ENCODE measurements at places on chromosomes 16 and 17. TPM values are rescaled to one million over a fixed set of nuclear protein-coding genes. Genes with fewer than 3 reads are reported as not detected.

Gene HOXB7
- total RNA-seq: 2.8 TPM

Gene GRB7
- 7.1 TPM for total RNA-seq

- no peak overlapping the region for H3K27ac ChIP-seq
- DNase-seq: no peak
- peaks cover 18% of the 10 kb centered on the region for H3K4me1 ChIP-seq
- no peaks in the 10 kb centered on the region for H3K36me3 ChIP-seq
- peaks cover 6% of the 10 kb centered on the region for H3K27me3 ChIP-seq
- H3K4me3 ChIP-seq: no peak overlapping the region
Measured at GRCh38 chr16:10178080-10178479, 4.1 kb downstream of the GRIN2A start.

- peaks cover 35% of the 10 kb centered on the region for H3K4me1 ChIP-seq
- peak within 1 kb of the TSS; percentile 66 for H3K4me3 ChIP-seq
- no peak within 1 kb of the TSS for H3K27ac ChIP-seq
- no peaks in the 10 kb centered on the region for H3K27me3 ChIP-seq
- peaks cover 8% of the 10 kb centered on the region for H3K36me3 ChIP-seq
Measured at GRCh38 chr16:569445-570254, at the start of gene PIGQ. Gene PIGQ (plus strand): TSS chr16:569968. CDS start chr16:574075, 4,107 bp downstream.

DNA sequence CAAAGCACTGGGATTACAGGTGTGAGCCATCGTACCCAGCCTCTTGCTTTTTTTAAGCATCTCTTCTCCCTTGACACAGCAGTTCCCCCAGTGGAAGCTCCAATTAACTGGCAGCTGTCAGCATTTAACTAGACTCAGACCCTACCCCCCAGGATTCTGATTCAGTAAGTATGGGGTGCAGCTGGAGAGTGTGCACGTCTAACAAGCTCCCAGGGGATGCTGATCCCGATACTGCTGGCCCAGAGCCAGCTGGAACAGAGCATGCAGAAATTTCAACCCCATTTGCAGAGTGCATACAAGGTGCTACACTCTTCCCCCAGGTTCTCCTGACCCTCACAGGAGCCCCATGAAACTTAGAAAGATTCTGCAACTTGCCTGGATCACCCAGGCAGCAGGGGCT lies 27.7 kb upstream of the BCO1 start:
- H3K27ac ChIP-seq: no peak overlapping the region
- no peak for DNase-seq
- no peak overlapping the region for H3K4me3 ChIP-seq
- H3K36me3 ChIP-seq: no peaks in the 10 kb centered on the region

- no peaks in the 10 kb centered on the region for H3K36me3 ChIP-seq
- no peak overlapping the region for H3K27ac ChIP-seq
- H3K27me3 ChIP-seq: no peaks in the 10 kb centered on the region
Measured at GRCh38 chr17:34850023-34850422, 111.2 kb downstream of the CCT6B start.

- H3K4me1 ChIP-seq: peaks cover 59% of the 10 kb centered on the region
- no peak overlapping the region for H3K4me3 ChIP-seq
- DNase-seq: peak; percentile 32
- no peaks in the 10 kb centered on the region for H3K36me3 ChIP-seq
- H3K27me3 ChIP-seq: no peaks in the 10 kb centered on the region
Measured at GRCh38 chr17:74758848-74759168, 10.4 kb downstream of the NHERF1 start.

GRCh38 chr16:58628845-58629732 lies 537 bp downstream of the CNOT1 start:
- peak; percentile 65 for DNase-seq
- H3K27ac ChIP-seq: peak overlapping the region; percentile 87
- H3K4me1 ChIP-seq: peaks cover 18% of the 10 kb centered on the region
- H3K36me3 ChIP-seq: peaks cover 5% of the 10 kb centered on the region
- no peaks in the 10 kb centered on the region for H3K27me3 ChIP-seq

DNA sequence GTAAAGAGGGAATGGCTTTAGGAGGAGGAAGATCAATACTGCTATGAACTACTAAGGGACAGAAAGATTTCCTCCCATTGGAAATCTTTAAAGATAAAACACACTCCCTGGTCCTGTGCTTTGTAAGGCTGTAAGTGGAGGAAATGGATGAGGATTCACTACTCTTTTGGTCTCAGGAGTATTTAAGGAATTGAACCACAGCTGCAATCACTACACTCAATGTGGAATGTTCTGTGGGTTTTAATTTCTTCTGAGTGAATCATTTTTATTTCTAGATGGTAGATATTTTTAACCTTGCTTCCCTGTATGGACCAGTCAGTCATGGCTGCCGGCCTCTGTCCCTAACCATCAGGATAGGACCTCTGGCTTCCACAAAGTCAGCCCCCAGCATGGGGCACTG lies 65.6 kb downstream of the SDR42E1 start:
- no peaks in the 10 kb centered on the region for H3K36me3 ChIP-seq
- H3K27ac ChIP-seq: no peak overlapping the region
- no peaks in the 10 kb centered on the region for H3K27me3 ChIP-seq
- DNase-seq: no peak
- no peaks in the 10 kb centered on the region for H3K4me1 ChIP-seq

GRCh38 chr16:12486386-12486785 lies 317.3 kb downstream of the CPPED1 start:
- no peaks in the 10 kb centered on the region for H3K27me3 ChIP-seq
- DNase-seq: no peak
- H3K27ac ChIP-seq: no peak overlapping the region
- H3K4me3 ChIP-seq: no peak overlapping the region

DNA sequence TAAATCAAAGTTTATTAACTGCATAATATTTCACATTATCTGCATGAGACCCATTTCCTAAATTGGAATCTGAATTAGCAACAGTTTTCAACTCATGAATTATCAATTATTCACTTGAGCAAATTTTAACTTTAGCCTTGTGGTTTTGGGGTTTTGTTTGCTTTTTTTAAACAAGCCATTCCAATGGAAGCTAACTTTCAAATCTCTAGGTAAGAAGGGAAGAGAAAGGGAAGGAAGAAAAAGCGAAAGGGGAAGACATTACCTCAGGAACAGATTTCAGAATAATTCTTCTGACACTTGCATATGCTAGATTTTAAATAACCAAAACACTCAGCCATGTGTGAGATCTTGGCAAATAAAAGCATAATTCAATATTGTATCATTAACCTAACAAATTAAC lies 102.7 kb downstream of the CA4 start:
- no peak overlapping the region for H3K4me3 ChIP-seq
- H3K4me1 ChIP-seq: no peaks in the 10 kb centered on the region
- no peaks in the 10 kb centered on the region for H3K27me3 ChIP-seq
- H3K36me3 ChIP-seq: no peaks in the 10 kb centered on the region
- no peak for DNase-seq

DNA sequence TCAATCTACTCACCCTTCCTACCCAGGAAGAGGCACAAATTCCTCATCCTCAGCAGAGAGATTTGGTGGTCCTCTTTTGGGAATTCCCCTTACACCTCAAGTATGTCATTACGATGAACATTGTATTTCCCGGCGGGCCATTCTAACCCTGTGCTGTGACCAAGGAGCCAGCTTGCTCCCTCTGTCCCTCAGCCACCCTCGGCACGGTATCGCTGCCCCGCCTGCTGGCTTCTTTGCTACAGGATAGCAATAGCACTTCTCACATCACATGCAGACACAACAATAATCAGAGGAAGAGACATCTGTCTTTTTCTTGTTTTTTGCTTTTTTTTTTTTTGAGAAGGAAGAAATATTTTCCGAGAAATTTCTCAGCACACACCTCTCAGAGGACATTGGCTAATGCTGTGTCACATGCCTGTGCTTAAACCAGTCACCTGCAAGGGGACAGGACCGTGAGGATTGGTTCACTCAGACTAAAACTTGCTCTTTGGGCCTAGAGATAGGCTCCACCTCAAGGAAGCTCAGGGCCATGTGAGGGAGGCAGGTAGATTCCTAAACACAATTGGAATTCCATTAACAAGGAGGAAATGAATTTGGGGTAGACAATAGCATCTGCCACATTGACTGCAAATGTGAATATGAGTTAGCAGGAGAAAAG lies 41.2 kb downstream of the TMC5 start:
- H3K27me3 ChIP-seq: no peaks in the 10 kb centered on the region
- H3K4me1 ChIP-seq: no peaks in the 10 kb centered on the region
- no peak overlapping the region for H3K4me3 ChIP-seq
- DNase-seq: no peak
- no peak overlapping the region for H3K27ac ChIP-seq

GRCh38 chr16:55393991-55394390 lies 70.0 kb downstream of the IRX6 start:
- H3K27ac ChIP-seq: no peak overlapping the region
- no peaks in the 10 kb centered on the region for H3K27me3 ChIP-seq
- no peak for DNase-seq
- no peaks in the 10 kb centered on the region for H3K36me3 ChIP-seq

All from thyroid gland (tissue), 4 donors.